ENCODE measurements at places on chromosomes 3 and 15. TPM values are rescaled to one million over a fixed set of nuclear protein-coding genes. Genes with fewer than 3 reads are reported as not detected.

DNA sequence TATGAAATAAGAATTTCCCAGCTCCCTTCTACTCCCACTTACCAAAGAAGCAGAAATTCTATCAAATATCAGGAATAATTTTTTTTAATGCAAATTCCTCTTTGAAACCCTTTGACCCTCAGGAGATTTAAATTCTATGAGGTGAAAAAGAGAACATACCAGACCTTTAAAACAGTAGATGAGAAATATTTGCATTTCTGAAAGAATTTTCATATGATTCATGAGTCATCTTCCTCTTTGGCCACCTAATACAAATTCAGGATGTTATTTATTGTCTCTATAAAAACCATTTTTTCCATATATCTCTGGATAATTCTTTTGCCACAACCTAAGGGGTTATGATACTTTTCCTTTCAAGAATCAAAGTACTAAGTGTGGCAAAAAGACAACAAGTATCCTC is 67.3 kb upstream of the ST3GAL6 start:
- H3K27me3 ChIP-seq: no peaks in the 10 kb centered on the region
- peaks cover 2% of the 10 kb centered on the region for H3K4me1 ChIP-seq
- H3K27ac ChIP-seq: no peak overlapping the region
- no peak overlapping the region for H3K4me3 ChIP-seq

DNA sequence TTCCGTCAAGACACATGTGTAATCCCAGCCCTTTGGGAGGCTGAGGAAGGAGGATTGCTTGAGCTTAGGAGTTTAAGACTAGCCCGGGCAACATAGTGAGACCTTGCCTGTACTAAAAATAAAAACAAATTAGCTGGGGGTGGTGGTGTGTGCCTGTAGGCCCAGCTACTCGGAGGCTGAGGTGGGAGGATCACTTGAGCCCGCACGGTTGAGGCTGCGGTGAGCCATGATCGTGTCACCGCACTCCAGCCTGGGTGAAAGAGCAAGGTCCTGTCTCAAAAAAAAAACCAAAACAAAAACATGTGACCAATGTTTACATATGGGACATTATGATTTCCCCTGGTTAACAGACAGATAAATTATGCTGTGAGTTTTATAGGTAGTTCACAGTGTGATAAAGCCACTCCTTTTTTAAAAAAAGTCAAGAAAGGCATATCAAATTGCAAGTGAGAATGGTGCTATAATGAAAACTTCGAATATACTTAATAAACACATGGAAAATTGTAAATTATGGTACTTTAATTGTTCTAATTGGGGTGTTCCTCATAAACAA is 9.2 kb downstream of the BBX start:
- no peaks in the 10 kb centered on the region for H3K4me1 ChIP-seq
- no peaks in the 10 kb centered on the region for H3K36me3 ChIP-seq
- no peak overlapping the region for H3K4me3 ChIP-seq
- H3K27me3 ChIP-seq: no peaks in the 10 kb centered on the region
- no peak for DNase-seq

- DNase-seq: no peak
- no peaks in the 10 kb centered on the region for H3K4me1 ChIP-seq
- H3K36me3 ChIP-seq: no peaks in the 10 kb centered on the region
- H3K27me3 ChIP-seq: no peaks in the 10 kb centered on the region
- H3K4me3 ChIP-seq: no peak overlapping the region
Measured at GRCh38 chr3:53776494-53777101, 69.6 kb downstream of the CHDH start.

GRCh38 chr15:74531144-74531811 is 9.7 kb upstream of the ARID3B start:
- DNase-seq: peak; percentile 40
- no peak overlapping the region for H3K4me3 ChIP-seq
- no peaks in the 10 kb centered on the region for H3K36me3 ChIP-seq
- H3K27ac ChIP-seq: peak overlapping the region; percentile 51

GRCh38 chr3:79012946-79013362 is 754.8 kb downstream of the ROBO1 start:
- H3K36me3 ChIP-seq: no peaks in the 10 kb centered on the region
- no peak overlapping the region for H3K4me3 ChIP-seq
- no peaks in the 10 kb centered on the region for H3K27me3 ChIP-seq
- H3K4me1 ChIP-seq: peaks cover 5% of the 10 kb centered on the region
- H3K27ac ChIP-seq: no peak overlapping the region

DNA sequence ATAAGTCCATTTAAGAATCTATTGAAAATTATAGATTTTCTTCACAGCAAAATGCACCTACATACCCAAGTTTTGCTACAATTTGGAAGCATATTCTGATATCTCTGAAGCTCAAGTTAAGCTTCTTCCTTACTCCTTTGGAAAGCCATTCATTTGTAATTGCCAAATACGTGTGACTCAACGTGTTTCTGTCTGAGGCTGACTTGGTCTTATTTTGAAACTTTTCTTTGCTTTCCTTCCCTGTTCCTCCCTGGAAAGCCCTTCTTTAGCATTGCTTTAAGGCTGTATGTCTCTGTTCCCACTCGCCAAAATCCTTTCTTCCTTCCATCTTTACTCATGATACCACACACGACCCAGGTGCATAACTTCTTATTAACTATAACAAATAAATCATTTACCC is 232.0 kb downstream of the ZBBX start:
- no peak for DNase-seq
- H3K36me3 ChIP-seq: no peaks in the 10 kb centered on the region
- no peak overlapping the region for H3K27ac ChIP-seq
- no peak overlapping the region for H3K4me3 ChIP-seq
- no peaks in the 10 kb centered on the region for H3K27me3 ChIP-seq

GOLGA8G gene
- not detected for total RNA-seq

VILL gene
- total RNA-seq: 12.2 TPM
